ENCODE measurements at places on chromosomes 1 and 21.

- DNase-seq: no peak
Observed at GRCh38 chr1:36304521-36304920, 1.6 kb upstream of the SH3D21 start.

DNA sequence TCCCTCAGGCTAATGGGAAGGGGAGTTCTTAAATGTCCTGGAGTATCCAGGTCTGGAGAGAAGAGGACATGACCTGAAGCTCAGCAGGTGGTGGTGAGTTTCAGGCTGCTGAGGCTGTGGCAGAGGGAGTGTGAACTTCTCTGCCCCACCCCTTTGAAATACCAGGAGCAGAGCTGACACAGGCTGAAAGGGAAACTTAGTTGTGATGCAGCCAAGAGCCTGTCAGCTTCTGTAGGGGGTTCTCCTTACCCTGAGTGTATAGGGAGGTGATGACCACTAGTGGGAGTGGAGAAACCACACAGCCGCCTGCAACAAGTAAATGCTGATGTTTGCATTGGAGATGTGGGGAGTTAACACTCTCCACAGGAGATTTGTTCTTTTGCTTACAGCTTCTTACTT is 152.3 kb downstream of the FCRL5 start:
- DNase-seq: peak; percentile 65

GRCh38 chr1:166839600-166840308 is 479 bp downstream of the POGK start:
- peak; percentile 62 for DNase-seq

- DNase-seq: no peak
Observed at GRCh38 chr1:206892351-206892984, 4.8 kb upstream of the IL24 start.

DNA sequence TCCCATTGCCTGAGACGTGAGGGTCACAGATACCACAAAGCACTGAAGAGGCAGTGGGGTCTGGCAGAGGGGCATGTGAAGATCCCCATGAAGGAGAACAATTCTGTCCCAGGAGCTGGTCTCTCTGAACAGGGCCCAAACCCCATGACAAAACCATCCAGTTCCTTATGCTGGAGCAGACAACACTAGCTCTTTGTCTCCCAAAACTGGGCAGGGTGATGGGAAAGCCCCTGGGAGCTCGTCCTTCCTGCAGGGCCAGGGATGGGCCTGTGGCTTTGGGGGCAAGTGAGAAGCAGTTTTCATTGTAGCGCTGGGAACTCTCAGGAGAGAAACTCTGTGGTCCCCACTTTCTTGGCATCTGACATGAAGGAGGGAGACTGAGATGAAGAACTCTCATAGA is 8.8 kb downstream of the ETV3L start:
- no peak for DNase-seq

- DNase-seq: peak; percentile 26
Observed at GRCh38 chr1:52348704-52349300, 17.2 kb downstream of the CC2D1B start.

- no peak for DNase-seq
Observed at GRCh38 chr1:82371844-82372498, 571.2 kb downstream of the ADGRL2 start.

- DNase-seq: peak; percentile 15
Observed at GRCh38 chr1:18676332-18676781, 45.7 kb downstream of the PAX7 start.

DNA sequence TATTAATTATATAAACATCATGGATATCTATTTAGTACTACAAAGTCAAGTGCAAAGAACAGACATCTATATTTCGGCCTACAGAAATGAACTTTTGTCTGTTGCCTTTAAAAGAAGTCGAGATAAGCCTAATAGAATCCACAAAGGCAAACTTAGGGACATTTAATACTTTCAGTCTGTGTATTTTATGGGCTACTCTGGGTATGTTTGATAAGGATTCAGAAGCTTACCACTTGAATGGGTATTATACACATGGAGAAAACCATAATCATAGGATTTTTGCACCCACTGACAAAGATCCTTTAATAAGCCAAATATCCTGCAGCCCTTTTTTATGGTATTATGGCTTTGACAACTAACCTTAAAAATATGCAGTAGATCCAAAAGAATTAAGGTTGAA is 224.8 kb downstream of the LMO4 start:
- DNase-seq: no peak

GRCh38 chr1:231557898-231558707 is 29.6 kb downstream of the TSNAX start:
- DNase-seq: no peak

DNA sequence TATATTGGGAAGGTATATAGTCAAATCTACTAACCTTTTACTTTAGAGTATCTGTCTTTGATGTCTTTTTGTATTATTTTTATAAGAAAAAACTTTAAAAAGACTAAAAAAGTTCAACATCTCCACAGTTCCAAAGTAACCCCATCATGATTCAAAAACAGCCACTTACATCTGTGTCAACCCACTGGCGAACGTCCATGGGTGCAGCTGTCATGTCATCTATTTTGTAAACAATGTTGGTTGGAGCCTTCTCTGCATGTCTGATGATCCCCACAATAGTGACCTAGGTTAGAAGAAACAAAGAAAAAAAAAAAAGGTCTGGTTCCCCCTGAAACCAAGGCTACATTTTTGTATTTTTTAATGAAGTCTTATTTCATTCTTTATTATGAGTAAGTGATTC is 28.0 kb upstream of the SMPDL3B start:
- no peak for DNase-seq

GRCh38 chr1:36961062-36961615 is 73.2 kb downstream of the GRIK3 start:
- no peak for DNase-seq

- no peak for DNase-seq
Observed at GRCh38 chr1:1969505-1969900, 34.1 kb downstream of the CFAP74 start.

DNA sequence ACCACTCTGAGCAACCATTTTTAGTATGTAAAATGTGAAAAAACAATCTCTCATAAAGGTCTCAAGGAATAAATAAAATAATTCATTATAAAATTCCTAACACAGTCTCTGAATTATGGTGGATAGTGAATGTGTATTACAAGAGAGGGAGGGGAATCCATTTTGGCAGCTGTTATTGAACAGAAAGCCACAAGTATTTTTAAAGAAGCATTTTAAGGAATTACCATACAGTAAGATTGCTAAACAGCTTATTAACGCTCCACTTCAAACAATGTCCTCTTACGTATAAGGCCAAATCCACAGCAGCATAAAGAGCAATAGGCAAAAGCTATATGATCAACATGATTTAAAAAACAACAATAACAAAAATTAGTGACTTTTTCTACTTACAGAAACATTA is 18.4 kb downstream of the PIGK start:
- no peak for DNase-seq

- DNase-seq: peak; percentile 62
Observed at GRCh38 chr1:9628541-9629444, 22.7 kb upstream of the PIK3CD start.

DNA sequence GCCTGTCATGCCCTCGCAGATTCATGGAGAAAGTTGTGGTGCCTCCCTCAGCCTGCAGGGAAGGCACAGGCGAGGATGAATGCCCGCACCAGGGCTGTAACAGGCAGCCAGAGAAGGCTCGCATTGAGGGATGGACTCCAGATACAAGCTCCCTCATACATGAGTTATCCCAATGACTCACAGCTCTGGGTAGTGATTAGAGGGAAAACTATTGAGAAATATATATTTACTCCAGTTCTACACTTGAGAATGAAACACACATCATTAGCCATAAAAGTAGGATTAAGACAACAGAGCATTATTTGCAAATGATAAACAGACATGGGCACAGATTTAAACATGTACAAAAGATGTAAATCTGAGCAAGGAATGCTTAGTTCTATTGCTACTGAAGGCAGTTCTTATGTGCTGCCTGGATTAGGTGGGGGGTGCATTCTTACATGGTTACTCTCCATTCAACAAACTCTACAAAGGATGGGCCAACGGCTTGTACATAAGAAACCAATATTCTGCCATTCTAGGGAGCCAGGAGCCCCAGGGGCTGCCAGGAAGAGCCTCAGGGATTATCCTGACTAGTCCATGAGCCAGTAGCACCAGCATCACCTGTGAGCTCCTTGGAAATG is 97.9 kb downstream of the CSMD2 start:
- no peak for DNase-seq

GRCh38 chr1:236888903-236889302 is 93.8 kb downstream of the MTR start:
- no peak for DNase-seq

GRCh38 chr1:31151402-31151801 is 85.9 kb upstream of the PUM1 start:
- no peak for DNase-seq

DNA sequence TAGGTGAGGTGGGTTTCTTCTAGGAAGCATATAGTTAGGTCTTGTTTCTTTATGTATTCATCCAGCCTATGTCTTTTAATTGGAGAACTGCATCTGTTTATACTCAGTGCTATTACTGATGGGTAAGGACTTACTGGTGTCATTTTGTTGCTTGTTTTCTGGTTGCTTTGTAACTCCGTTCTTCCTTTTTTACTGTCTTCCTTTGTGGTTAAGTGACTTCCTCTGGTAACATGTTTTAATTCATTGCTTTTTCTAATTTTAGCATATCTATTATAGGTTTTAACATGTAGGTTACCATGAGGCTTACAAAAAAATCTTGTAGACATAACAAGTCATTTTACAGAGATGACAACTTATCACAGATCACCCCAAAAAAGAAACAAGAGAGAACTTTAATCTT is 160.8 kb downstream of the VAV3 start:
- DNase-seq: peak; percentile 67

All from NB4 (cell line).